ENCODE measurements at places on chromosomes 1 and 21.
A peak's percentile ranks its signal among the peaks of the same experiment; 100 is the strongest.

GRCh38 chr1:178323067-178323466, 173.7 kb downstream of the CLEC20A start:
- no peak for DNase-seq

- DNase-seq = no peak
Observed at GRCh38 chr1:54695764-54696163, 19.9 kb upstream of the TTC4 start.

- DNase-seq = no peak
Observed at GRCh38 chr1:187646536-187647107, 817.9 kb downstream of the PLA2G4A start.

- no peak for DNase-seq
Observed at GRCh38 chr1:166937329-166937728, 38.0 kb downstream of the ILDR2 start.

DNA sequence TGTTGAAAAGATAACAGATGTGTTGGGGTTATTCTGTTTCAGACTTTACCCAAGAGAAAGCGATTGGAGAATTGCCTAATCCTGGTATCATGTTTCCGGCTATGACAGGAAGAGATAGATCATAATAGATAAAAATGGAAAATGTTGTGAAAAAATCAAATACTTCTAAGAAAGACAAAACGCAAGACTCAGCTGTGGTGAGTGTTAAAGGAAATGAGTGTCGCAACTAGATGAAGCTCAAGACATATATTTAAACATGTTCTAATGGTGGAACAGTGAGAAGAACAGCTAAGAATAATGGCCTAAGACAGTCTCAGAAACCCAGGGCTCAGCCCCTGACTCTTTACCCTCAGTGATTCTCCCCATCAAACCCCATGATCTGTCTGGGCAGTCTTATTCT, 426.7 kb upstream of the RUNX1 start:
- DNase-seq = peak; percentile 11
